ENCODE measurements at places on chromosomes 2 and 18.
A peak's percentile ranks its signal among the peaks of the same experiment; 100 is the strongest.

DNA sequence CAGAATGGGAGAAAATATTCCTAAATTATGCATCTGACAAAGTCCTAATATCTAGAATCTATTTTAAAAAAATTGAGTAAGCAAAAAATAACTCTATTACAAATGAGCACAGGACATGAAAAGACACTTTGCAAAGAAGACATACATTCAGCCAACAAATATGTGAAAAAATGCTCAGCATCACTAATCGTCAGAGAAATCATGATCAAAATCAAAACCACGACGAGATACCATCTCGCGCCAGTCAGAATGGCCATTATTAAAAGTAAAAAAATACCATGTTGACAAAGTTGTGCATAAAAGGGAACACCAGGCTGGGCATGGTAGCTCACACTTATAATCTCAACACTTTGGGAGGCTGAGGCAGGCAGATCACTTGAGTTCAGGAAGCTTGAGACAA, 63.5 kb downstream of the EVA1A start:
- DNase-seq = no peak

DNA sequence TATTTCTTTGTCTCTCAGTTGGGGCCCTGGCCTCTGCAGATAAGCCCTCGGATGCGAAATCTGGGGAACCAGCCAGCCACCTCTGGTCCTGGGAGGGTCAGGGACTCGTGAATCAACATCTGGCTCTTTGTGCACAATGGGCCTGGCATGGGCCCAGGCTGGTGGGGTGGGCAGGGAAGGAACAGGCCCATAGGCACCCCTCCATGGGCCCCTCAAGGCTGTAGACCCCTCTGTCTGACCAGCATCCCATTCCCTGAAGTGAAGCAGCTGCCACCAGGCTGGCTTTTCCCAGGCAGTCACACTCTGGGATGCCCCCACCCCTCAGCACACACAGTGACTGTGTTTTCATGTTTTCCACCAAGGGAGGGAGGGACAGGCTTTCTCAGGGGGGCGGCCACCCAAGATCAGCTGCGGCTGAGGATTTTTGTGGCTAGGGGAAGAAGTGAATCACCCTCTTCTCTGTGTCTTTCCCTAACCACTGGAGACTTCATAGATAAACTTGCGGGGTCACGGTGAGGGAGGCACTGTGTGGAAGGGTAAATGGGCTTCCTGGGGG, 166.0 kb downstream of the AGAP1 start:
- no peak for DNase-seq

- no peak for DNase-seq
Observed at GRCh38 chr18:24388957-24389356, 8.7 kb downstream of the OSBPL1A start.

GRCh38 chr2:178152033-178152432, 39.8 kb downstream of the RBM45 start:
- DNase-seq = no peak

GRCh38 chr2:9145109-9145751, 61.4 kb upstream of the ASAP2 start:
- DNase-seq = no peak

- DNase-seq = no peak
Observed at GRCh38 chr2:42792583-42793333, at the start of gene HAAO. TSS of gene HAAO (minus strand) at chr2:42792583. CDS start at chr2:42792536, 47 bp downstream.

GRCh38 chr18:986051-986450, 81.4 kb downstream of the ADCYAP1 start:
- no peak for DNase-seq

DNA sequence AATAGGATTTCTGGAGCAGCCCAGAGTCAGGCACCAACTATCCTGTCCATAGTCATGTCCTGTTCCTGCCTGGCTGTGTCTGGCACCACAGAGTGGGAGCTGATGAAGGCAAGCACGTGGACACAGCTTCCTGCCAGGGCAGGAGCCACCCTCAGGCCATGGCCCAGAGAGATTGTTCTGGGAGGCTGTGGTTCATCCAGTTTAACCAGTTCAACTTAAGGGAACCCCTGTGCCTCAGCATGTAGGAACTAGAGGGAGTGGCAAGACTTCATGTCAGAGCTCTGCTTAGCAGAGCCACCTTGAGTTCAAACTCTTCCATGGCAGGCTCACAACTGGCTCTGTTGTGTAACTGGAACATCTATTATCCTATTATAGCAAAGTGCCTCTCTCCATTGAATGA, 73.2 kb upstream of the NCKAP5 start:
- DNase-seq = no peak

- DNase-seq = no peak
Observed at GRCh38 chr18:63348508-63349136, 18.4 kb downstream of the KDSR start.

DNA sequence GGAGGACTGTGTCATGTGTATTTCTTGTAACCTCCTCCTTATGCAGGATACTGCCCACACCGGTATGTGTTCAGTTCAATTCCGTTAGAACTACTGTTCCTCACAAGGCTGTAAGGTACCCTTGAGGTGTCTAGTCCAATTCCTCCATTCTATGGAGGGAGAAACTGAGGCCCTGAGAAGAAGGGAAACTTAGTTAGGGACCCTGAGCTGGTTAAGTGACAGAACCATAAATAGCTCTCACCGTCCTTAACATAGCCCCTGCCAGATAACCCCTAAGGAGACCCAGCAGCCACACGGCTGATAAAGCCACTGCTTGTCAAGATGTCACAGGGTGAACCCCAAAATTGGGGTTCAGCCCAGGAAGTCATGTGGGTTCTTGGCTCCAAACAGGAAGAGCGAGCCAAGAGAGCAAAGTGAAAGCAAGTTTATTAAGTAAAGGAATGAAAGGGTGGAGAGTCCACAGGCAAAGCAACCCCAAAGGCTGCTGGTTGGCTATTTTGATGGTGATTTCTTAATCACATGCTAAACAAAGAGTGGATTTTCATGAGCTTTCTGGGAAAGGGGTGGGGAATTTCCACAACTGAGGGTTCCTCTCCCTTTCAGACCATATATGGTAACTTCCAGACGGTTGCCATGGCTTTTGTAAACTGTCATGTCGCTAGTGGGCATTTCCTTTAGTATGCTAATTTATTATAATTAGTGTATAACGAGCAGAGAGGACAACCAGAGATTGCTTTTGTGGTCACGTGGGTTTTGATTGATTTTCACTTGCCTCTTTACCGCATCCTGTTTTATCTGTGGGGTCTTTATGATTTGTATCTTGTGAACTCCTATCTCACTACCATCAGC, 83.4 kb upstream of the RTN4 start:
- peak; percentile 8 for DNase-seq

DNA sequence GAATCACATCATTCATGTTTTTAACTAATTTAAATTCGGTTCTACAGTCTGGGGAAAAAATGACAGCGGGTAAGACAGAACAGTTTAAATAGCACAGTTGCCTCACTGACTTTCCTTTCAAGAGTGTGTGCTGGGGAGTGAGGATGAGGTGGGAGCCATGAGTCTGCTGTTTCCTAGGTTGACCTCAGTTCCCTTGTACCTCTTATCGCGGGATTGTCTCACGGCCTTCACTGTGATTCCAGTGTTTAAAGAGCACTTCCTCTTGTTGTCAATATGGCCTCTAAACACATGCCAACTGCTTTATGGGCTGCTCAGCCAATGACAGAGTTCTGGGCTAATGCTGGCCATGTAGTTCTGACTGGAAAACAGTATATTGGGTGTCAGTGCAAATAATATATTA, 41.6 kb upstream of the ALMS1 start:
- DNase-seq = no peak

- DNase-seq = no peak
Observed at GRCh38 chr2:203574824-203575223, 39.7 kb upstream of the RAPH1 start.

DNA sequence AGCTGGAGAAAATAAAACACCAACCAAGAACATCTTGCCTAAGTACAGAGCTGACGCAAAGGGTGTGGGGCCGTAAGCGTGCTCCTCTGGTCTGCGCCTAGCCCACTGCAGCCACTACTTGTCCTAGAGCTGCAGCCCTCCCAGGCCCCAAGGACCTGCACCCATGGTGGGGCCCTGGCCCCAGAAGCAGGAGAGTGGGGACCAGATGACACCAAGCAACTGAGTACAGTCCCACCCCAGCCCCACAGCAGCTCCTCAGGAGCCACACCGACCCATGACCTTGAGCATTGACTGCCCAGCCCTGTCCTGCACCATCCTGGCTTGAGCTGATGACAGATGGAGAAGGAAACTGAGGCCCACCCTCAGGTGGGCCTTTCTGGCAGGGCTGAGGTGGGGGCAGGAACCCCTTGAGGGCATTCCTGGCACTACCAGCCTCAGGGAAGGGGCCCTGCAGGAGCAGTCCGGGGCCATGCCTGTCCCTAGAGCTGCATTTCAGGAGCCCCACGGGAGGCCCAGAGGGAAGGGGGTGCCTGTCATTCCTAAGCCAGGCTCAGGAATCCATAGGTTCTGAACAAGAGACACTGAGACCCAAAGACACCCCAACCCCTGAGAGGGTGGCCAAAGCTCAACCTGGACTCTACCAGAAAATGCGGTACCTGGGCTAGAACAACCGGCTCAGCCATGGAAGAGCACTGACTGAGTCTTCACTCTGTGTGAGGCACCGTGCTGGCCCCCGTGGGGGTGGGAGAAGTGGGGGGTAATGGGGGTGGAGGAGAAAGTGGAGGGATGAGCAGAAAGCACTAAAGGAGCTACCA, 4.9 kb downstream of the KIF1A start:
- no peak for DNase-seq

DNA sequence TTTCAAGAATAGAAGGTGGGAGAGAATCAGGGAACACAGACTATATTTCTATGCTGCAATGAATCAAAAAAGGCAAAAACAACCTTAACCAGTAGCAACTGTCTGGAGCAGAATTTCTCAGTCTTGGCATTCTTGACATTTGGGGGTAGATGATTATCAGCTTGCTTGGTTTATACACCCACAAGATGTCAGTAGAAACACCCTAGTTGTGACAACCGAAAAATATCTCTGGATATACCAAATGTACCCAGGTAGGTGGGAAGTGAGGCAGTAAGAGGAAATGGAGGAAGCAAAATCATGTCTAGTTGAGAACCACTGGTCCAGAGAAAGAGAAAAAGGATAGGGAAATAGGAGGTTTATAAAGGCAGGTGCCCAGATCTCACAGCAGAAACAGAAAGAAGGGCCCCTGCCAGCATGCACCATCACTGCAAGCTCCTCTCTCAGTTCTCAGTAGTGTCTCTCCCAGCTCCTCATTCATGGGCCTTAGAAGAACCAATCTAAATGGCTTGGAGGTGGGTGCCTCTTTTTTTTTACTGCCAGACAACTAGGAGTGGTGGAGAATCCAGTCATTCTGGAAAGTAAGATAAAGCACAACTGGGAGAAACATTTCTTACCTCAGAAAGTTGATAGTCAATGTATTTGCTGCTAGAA, 50.4 kb downstream of the MBD2 start:
- DNase-seq = no peak

- peak; percentile 57 for DNase-seq
Observed at GRCh38 chr2:106542746-106543359, 55.7 kb downstream of the CD8B2 start.

- DNase-seq = no peak
Observed at GRCh38 chr2:20130821-20131645, 79.6 kb upstream of the LAPTM4A start.

- DNase-seq = no peak
Observed at GRCh38 chr18:58225101-58225500, 181.1 kb downstream of the NEDD4L start.

DNA sequence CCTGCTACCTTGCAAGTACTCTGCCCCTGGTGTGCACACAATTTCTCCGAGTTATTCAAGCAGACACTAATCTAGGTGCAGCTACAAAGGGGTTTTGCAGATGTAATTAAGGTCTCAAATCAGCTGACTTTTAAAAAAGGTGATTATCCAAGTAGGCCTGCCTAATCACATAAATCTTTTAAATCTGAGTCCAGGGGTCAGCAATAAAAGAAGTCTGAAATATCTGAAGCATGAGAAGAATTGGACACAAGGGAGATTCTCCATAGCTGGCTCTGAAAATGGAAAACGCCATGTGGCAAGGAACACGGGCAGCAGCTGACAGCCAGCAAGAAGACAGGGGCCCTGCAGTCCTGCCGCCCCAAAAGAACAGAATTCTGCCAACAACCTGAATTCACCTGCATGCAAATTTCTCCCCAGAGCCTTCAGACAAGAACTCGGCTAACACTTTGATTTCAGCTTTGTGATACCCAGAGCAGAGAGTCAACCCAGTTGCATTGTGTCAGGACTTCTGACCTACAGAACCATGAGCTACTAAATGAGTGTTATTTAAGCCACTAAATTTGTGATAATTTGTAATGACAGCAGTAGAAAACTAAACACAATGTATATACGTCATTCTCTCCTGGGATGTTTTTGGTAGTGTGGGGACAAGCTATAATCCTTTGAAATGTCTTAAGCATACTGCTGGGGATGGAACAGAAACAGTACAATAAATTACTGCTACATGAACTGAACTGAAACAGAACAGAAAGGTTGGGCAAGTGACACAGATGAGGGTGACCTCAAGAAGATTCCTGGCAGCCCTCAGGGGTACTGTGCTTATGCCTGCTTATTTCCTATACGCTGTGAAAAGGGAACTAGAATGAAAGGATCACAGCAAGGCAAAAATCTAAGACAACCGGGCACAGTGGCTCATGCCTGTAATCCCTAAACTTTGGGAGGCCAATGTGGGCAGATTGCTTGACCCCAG, 3.2 kb downstream of the INO80C start:
- no peak for DNase-seq

All from activated T-helper 9 cell treated with anti-CD3 and anti-CD28 coated beads, Interleukin-2, amount 50 U/mL, for 16 hours (primary cell).